Posterior cingulate gyrus (tissue), 11 donors: ENCODE measurements at places on chromosomes 16 and 17.

DNA sequence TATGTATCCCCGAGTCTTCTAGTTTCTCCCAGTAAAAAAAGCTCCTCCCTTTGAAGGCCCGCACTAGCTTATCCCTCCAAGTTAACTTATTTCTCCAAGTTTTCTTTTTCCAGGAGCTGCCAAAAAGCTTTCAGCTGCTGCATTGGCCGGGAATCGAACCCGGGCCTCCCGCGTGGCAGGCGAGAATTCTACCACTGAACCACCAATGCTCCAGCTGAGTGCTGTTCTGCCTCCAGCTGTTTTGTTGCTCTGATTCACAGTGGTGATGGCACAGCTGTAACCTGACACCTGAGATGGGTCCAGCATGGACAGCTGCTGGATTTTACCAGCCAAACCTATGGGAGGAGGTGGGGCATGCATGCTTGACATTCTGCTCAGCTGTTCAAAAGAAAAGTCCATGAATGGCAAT, 22.1 kb downstream of the VAC14 start:
- DNase-seq: peak; percentile 87

DNA sequence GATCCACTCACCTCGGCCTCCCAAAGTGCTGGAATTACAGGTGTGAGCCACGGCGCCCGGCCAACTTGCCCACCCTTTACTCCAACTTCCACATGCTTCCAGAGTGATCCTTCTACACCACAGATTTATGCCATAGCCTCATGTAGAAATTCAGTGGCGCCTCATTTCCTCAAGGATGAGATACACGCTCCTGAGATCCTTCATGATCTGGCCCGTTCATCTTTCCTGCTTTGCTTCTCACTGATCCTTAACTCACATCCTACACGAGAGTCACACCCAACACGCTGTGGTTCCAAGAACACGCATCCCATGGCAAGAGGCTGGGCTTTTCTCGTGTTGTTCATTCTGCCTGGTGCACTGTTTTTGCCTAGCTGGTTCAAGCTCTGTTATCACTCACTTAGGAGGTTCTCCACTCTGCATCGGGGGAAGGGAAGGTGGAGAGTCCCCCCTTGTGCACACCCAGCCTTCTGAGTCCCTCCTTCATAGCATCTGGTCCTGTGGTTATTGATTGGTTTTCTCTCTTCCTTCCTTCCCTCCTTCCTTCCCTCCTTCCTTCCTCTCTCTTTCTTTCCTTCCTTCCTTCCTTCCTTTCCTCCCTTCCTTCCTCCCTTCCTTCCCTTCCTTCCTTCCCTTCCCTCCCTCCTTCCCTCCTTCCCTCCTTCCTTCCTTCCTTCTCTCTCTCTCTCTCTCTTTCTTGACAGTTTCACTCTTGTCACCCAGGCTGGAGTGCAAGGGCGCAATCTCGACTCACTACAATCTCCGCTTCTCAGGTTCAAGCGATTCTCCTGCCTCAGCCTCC, 32.7 kb upstream of the GCSH start:
- DNase-seq: no peak

- no peak for DNase-seq
Measured at GRCh38 chr17:71067669-71068407, 898.5 kb downstream of the KCNJ2 start.

- DNase-seq: no peak
Measured at GRCh38 chr17:78558989-78559388, 18.2 kb downstream of the DNAH17 start.

DNA sequence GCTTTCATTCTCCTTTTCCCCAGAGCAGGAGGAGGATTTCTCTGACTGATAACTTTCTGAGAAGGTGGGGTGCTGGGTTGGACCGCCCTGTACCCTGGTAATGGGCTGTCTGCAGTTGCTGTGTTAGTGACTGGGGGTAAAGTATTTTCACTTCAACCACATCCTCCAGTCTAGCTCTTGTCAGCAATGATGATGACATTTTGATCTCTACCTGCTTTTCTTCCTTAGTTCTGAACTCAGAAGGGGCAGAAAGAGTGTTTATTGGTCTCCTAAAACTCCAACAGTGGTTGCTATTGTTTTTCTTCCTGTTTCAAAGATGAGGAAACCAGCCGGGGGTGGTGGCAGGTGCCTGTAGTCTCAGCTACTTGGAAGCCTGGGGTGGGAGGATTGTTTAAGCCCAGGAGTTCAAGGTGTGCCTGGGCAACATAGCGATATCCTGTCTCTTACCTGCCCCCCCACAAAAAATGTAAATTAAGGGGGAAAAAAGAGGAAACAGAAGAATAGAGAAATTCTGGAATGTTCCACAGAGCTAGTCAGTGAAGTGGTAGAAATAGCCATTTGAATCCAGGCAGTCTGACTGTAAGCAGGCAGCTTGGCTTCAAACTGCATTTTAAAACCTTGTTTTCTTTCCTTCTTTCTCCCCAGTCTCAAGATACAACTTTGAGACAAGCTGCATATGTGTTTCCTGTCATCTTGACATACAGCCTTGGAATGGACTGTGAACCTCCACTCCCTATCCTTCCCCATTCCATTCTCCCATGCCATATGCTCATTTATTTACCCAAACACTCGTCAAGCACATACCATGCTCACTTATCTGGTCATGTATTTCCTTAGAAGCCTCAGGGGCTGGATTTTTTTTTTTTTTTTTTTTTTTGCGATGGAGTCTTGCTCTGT, 3.3 kb upstream of the N4BP1 start:
- DNase-seq: no peak

- no peak for DNase-seq
Measured at GRCh38 chr17:69064001-69064400, 3.3 kb upstream of the ABCA9 start.

GRCh38 chr17:16304830-16305229, 48.4 kb downstream of the CENPV start:
- no peak for DNase-seq

- no peak for DNase-seq
Measured at GRCh38 chr17:10087355-10087754, 111.1 kb downstream of the GAS7 start.

GRCh38 chr17:74605361-74605760, 13.3 kb upstream of the CD300LD start:
- peak; percentile 22 for DNase-seq

GRCh38 chr17:16191604-16192003, 23.7 kb downstream of the NCOR1 start:
- DNase-seq: no peak

GRCh38 chr16:82229800-82230619, 60.0 kb upstream of the MPHOSPH6 start:
- peak; percentile 71 for DNase-seq

DNA sequence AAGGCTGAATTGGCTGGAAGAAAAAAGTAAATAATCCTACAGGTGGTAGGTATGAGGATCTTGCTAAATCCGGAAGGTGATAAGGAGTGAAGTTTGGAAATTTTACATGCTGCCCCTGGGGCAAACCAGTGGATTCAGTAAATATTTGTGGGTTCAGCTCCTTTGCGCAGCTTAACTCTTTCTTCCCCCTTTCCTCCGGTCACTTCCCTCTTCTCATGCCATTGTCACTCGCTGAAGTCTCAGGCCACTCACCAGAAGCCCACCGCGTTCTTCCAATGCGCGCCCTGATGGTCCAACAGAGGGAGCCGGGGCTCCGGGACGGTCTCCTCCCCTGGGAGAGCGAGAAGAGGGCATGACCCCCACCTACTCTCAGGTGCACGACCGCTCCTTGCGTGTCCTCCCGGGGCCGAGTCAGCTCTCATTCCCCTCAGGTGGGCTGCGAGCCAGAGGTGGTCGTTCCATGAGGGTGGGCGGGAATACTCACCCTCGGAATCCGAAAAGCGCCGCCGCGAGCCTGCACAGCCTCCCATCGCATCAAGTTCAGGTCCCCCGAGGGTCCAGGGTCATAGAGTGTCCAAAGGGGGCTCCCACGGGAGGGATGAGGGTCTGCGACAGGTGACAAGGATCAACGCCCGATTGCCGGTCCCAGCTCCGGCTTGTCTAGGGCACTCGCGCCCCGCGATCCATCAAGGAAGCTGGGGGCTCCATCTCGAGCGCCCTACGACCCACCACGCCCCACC, 474 bp downstream of the CLN3 start:
- DNase-seq: peak; percentile 21

DNA sequence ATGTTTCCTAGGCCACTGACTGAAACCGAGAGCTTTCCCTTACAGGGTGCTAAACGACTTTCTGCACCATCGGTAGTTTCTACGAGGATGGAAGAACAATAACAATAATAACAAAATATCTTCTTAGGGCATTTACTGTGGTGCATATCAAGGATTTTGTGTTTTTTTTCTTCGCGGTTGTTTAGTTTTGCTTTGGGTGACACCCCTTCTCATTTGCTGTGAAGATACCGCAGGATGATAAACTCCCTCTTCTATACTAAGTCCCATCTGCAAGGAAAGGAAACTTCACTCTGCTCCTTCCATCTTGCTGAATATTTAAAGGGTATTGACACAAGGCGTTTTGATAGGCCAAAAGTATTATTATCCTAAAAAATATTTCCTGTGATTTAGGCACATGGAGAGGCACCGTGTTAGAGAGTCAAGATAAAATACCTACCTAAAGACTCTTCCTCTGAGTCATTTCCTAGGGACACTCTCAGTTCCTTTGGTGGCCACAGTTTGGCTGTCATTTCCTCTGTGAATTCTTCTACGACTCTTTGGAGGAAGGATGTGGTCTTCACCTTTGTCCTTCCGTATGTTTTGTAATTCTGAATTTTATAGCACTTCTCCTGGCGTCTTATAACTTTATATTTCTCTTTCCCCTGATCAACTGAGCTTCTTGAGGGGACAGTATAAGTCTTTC, 318.8 kb downstream of the CDH13 start:
- DNase-seq: no peak

DNA sequence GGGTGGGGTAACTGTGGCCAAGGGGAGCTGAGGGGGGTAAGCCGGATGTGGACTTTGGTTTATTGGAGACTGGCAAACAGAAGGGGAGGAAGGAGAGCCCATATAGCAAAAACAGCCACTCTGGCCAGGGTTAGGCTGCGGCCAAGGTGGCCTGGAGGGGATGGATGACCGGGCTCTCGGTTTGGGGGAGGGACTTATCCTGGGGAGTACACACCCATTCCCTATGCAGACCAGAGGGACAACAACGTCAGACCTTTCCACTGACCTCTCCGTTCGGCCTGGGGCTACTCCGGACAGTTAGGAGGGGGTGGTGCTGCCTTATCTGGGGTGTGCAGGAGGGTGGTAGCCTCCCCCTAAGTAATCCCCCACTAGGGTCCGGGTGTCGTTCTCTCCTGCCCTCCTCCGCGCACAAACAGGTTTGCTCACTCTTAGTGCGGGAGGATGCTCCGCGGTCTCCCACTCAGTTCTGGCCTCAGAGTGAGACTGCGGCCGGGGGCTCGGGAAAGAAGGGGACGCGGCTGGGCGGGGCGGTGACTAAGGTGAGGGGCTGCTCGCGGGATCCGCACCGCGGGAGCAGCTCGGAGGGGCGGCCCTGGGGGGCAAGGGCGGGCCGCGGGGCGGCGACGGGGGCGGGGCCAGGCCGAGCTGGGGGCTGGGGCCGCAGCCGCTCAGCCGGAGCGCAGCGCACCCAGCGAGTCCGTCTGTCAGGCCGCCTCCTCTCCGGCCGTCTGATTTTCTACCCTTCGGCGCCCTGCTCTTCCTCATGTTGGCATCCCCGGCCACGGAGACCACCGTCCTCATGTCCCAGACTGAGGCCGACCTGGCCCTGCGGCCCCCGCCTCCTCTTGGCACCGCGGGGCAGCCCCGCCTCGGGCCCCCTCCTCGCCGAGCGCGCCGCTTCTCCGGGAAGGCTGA, at the start of gene WNK4:
Gene WNK4, plus strand, starts transcription at position 675 of the 915 bp plus-strand sequence. Its CDS starts 89 bp downstream, at position 764.
- no peak for DNase-seq

GRCh38 chr17:58224315-58224714, 5.3 kb upstream of the MKS1 start:
- DNase-seq: no peak

DNA sequence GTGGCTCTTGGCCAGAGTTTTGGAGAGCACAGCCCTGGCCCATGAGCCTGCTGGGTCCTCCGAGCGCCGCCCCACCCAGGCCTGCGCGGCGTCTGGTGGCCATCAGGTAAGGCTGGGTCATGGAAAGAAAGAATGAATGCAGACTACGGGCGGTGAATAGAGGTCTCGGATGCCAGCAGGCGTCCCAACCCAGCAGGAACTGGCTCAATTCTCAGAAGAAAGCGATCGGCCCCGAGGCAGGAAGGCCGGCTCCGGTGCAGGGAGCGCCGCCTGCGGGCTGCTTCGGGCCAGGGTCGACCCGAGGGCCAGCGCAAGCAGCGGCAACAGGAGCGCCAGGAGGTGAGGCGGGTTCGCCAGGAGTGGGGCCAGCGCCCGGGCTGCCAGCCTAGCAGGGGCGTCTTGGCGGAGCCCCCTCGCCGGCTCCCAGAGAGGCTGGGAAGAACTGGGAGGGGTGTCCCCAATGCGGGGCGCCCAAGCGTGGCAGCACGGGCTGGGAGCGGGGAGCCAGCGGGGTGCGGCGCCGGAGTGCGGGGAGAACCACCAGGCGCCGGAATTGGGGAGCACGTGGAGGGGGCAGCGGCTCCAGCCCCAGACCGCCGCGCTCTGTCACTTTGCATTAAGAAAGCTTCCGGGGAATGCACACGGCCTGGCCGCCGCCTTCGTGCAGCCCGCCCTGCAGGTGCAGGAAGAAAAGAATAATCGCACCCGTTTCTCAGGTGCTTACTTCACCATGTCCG, 7.1 kb upstream of the TMC5 start:
- no peak for DNase-seq

DNA sequence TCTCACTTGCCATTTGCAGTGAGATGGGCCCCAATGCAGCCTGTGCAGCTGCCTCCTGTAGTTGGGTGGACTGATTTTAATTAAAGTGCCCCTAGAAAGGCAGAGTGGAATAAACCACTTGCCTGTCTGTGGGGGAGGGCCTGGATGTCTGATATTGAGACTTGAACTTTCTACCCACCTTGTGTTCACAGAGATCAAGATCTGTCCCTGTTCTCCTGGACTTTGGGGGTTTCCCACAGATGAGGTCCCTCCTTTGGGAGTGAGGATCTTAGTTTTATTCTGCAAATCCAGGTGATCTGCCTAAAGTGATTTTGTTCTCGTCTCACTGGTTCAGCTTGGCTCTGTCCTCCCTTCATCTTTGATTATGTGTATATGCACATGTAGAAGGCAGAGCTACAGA, 7.7 kb upstream of the DHRS13 start:
- no peak for DNase-seq

GRCh38 chr16:31357324-31358109, 2.5 kb downstream of the ITGAX start:
- DNase-seq: no peak

DNA sequence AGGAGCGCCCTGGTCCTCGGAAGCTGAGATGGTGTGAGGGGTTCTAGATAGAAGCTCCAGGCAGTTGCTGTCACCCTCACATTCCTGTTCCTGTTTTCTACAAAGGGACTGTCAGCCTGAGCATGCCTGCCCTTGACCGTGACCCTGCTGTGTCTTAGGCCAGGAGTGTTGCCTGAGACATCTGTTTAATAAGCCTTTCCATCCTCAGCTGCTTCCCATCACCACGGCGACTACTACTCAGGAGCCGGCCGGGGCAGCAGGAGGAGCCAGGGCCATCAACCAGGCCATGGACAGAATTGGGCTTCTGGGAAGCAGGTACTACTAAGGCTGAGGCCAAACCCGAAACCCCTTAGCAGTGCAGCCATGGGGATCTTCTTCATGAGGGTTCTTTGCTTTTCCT, 151.4 kb downstream of the KATNIP start:
- no peak for DNase-seq
